EH (cell line): ENCODE measurements at places on chromosomes 1 and 21.
A peak's percentile ranks its signal among the peaks of the same experiment; 100 is the strongest.

- DNase-seq, result no peak
Measured at GRCh38 chr1:40893946-40894345, 31.8 kb upstream of the CITED4 start.

DNA sequence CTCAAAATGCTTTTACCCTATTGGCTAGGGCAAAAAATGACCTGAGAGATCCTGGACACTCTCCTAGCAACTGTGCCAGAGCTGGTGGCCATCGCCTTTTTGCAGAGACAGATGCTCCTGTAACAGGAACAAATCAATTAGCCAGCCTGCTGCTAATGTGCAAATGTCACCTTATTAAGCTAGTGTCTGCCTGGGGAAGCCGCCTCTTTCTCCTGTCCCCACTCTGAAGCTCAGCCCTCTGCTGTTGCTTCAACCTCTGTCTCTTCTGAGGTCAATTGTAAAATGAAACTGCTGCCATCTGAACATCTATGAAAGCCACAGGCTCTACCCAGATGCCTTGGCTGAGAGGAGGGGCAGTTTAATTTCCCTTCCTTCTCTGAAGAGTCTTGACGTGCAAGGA is 85.5 kb upstream of the CACNA1E start:
- DNase-seq, result no peak

DNA sequence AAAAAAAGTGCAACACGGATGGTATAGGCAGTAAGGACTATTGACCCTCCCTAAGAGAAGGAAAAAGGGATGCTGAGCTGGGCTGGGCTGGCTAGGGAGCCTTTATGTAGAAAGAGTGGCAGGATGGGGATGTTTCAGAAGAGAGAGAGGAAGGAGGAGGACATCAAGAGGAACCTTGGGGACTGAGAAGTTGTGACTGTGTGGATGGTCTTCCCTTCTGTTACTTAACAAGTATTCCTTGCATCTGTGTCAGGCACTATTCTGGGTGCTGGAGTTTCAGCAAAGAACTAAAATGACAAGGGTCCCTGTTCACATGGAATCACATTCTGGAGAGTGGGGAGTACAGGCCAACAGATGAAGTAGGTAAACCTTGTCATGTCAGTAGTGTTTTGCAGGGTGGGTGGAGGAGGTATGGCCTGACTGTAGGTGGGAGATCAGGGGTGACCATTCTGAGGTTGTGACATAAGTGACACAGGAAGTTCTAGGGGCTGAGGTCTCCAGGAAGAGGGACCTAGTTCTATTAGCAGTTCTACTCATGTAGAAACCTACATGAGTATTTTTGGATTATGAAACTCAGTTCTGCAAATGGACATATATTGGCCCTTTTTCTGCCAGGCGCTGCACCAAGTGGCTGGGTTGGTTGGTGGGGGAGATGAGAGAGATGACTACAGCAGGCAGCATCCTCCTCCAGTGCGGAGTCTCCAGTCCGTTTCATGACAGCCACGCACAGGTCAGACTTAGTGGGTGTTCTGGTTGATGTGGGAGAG is 53.8 kb downstream of the PRDM2 start:
- DNase-seq, result no peak

- DNase-seq, result peak; percentile 72
Measured at GRCh38 chr1:207579436-207579799, 65.5 kb upstream of the CR1L start.

DNA sequence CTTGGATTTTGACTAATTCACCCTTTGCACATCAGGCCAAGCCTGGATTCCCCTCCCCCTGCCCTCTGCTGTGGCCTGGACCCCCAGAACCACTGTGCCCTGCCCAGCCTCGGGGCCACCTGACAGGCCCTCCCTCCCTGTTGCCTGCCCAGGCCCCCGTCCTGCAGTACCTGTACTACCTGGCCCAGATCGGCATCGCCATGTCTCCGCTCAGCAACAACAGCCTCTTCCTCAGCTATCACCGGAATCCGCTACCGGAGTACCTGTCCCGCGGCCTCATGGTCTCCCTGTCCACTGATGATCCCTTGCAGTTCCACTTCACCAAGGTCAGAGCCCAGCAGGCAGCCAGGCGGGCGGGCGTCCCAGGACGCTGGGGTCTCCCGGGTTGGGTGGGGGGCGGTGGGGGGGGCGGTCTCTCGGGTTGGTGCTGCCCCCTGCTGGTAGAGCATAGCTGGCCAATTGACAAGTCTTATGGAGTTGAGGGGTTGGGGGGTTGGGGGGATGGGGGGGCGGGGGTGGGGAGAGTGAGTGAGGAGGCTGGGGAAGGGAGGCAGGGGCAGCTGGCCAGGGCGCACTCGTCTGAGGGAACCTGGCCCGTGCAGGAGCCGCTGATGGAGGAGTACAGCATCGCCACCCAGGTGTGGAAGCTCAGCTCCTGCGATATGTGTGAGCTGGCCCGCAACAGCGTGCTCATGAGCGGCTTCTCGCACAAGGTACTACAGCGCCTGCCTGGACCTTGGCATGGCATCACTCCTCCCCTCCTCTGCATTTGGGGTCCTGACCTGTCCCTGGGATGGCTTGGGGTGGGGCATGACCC is 10.7 kb downstream of the AMPD2 start:
- DNase-seq, result no peak

DNA sequence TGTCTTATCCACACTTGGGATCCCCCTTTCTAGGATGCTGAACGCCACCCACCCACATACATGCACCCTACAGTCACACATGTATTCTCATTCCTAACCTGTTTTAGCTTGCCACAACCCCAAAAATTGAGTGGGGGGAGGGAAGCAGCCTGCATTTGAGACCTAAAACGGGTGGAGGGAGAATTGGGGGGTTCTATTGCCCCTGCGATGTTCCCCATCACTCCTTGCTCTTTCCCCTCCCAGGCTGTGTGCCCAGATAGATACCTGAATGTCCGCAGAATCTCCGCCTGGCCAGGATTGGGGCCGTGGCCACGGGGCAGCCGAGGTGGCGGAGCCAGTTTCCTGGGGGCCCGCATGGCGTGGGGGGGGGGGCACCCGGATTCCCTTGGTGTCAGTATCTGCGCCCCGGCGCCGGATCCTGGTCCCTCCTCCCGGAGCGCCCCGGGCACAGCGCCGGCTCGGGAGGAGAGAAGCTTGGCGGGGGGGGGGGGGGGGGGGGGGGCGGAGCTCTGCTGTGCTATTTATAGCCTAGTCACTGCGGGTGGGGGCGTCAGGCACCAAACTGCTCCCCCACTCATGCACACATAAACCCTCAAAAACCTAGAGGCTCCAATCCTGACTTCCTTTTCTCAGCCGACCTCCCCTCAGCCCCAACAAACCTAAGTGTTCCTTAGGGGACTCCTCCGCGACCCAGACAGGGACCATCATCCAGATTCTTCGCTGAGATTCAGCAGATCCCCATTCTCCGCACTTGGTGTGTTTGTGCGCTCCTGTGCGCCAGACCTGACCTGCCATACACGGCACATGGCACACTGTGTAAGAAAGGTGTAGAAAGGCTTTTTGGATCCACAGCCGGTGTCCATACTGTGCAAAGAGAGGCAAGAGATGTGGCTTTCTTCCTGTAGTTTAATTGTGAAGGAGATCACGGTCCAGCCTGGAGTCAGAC is 1.9 kb downstream of the ANKRD34A start:
- DNase-seq, result peak; percentile 56

- DNase-seq, result no peak
Measured at GRCh38 chr1:190477762-190478148, at the start of gene BRINP3. TSS of gene BRINP3 (minus strand) at chr1:190477864.

- DNase-seq, result no peak
Measured at GRCh38 chr1:160438317-160438918, 38.1 kb downstream of the VANGL2 start.

DNA sequence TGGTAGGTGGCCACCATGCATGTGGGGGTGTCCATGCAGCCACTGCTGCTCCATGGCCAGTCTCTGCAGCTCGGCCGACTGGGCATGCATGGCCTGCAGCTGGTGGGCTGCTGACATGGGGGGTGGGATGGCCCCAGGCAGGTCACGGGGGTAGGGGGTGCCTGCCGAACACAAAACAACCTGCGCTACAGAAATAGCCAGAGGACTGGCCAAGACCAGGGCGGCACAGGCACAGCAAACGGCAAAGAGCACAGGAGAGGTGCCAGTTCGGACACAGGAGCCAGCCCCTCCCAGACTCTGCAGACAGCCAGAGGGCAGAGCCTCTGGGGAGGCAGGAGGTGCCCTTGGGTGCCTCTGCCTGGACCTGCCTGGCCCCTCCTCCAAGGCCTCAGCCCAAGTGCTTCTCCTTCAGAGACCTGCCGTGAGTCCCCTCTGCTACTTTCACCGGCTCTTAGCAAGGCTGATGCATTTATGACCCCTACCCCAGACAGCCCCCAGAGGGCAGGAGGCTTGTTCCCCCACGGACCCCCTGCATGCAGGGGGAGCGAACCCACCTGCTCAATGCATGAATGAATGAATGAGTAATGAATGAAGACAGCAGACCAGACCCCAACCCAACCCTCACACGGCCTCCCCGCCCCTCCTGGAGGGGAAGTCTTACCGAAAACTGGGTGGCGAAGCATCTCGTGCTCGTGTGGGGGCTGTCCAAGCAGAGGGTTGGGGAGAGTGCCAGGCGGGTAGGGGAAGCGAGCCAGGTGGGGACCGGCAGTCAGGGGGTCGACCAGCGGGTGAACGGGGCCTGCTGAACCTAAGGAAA is 37.7 kb downstream of the SLC45A1 start:
- no peak for DNase-seq
